ENCODE measurements at places on chromosomes 7 and 10. TPM values are rescaled to one million over a fixed set of nuclear protein-coding genes. Genes with fewer than 3 reads are reported as not detected.

DNA sequence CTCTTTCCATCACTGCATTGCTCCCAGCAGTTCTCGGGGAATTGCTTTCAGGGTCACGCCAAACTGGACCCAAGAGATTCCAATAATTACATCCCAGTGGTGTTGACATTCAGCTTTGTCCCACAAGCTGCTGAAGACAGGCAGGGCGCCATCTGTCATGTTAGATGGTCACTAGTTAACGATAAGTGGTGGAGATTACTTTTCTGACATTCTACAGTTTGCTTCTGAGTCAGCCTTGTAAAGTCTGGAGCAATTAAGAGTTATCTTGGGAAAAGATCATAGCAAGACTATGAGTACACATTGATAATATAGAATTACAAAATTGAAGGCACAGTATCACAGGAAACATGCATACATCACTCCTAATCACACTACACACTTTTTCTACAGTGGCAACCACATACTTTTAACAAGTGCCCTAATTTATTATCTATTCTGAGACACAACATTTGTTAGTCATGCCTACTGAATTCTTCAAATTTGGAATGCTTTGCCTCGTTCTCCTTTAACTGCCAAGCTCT, 41.9 kb downstream of the SEMA3C start:
- DNase-seq: no peak

- DNase-seq: no peak
Measured at GRCh38 chr10:26448706-26449435, 10.7 kb downstream of the APBB1IP start.

- DNase-seq: no peak
Measured at GRCh38 chr10:22599636-22600228, 114.6 kb downstream of the PIP4K2A start.

- DNase-seq: no peak
Measured at GRCh38 chr10:112092519-112092918, 91.0 kb downstream of the GPAM start.

DNA sequence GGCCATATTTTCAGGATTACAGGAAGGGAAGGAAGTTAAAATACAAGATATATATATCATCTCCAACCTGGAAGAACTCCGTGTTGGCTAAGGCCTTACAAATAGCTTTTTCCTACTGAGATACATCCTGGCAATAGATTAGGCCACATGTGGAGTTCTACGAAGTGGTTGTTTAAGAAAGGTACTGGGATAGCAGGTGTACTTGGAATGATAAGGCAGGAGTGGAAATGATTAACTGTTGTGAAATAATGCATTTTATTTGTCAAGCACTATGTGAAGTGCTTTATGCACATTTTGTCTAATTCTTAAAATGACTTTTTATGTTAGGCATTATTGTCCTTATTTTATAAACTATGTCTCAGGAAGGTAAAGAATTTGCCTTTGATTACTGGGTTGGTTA, 18.9 kb upstream of the SMIM30 start:
- no peak for DNase-seq

- peak; percentile 86 for DNase-seq
Measured at GRCh38 chr7:2353936-2354185, 766 bp upstream of the EIF3B start.

DNA sequence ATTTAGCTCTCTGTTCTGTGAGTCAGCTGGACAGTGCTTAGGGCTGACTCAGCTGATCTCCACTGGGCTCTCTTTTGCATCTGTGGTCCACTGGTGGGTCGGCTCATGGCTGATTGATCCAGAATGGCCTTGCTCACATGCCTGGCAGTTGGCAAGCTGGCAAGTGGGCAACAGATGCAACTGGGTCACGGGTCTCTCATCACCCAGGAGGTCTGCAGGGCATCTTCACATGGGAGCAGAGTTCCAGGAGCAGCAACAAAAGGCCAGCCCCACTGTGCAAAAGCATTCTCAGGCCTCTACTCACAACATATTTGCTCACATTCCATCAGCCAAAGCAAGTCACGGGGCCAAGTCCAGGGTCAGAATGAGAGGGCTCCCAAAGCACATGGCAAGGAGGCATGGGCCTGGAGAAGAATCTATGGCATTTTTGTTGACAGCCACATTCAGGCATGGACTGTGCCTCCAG, 98.8 kb downstream of the OAT start:
- no peak for DNase-seq

DNA sequence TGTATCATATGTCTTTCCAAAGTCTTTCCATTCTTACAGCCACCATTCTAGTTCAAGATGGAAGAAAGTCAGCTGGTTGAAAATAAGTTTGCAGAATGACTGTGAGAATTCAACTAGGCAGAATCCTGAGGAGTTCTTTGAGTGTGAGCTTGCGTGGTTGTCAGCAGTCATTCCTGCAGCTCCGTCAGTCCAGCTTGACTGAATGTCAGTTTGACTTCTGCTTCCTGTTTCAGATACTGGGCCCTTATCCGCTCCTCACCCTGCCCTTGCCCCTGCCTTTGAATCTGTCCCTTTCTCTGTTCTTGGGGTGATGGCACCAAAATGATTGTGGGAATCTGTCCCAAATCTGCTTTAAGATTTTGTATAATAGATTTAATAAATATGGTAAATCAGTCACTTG, 27.8 kb downstream of the SLC26A5 start:
- no peak for DNase-seq

Gene DDX50
- total RNA-seq: 66.3 TPM

Gene RAB18
- total RNA-seq: 129 TPM

Gene NACAD
- total RNA-seq: not detected

Gene CADPS2
- 7.4 TPM for total RNA-seq
